M059J (cell line): ENCODE measurements at places on chromosomes 16 and 17. TPM values are rescaled to one million over a fixed set of nuclear protein-coding genes. Genes with fewer than 3 reads are reported as not detected.

TM4SF5 gene
- not detected in 2 replicates for total RNA-seq

- DNase-seq: no peak
Observed at GRCh38 chr17:75979705-75980187, 706 bp downstream of the TEN1 start.

GRCh38 chr16:20610892-20611349 lies 34.8 kb upstream of the ACSM2B start:
- DNase-seq: no peak

- DNase-seq: peak; percentile 86
Observed at GRCh38 chr16:11135464-11135973, 120.5 kb downstream of the SOCS1 start.

DNA sequence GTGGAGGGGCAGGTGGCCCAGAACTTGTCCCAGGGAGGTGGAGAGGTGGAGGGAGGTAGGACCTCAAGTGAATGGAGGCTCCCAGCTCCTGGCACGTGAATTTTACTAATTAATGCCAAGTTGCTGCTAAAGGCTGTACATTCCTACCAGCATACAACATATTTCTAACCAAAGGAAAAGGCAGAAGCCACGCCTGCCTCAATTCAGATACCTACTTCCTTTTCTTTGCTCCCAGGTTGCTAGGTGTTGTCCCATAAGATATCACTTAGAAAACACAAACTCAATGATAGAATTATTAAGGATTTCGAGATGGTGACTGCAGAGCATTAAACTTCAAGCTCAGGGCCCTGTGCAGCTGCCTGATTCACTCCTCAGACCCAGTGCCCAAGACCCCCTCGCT lies 20.5 kb upstream of the SMPD3 start:
- DNase-seq: no peak

DNA sequence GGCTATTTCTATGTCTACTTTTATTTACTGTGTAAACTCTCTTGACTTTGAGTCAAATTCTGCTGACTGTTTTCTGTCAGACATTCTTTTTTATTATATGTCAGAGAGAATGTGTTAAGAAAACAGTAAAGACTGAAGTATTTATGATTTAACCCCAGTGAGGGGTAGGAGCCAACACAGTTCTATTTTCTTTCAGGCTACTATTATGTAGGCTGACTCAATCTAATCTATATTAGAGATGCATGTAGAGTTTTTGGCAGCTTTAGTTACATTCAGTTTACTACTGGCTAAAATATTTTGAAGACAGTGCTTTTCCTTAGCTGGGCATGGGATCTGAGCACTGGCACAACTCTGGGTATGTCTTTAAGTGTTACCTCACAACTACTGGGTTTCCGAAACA lies 1108.0 kb downstream of the CDH11 start:
- no peak for DNase-seq

- DNase-seq: no peak
Observed at GRCh38 chr16:2853531-2854073, 4.4 kb downstream of the PRSS22 start.

- DNase-seq: no peak
Observed at GRCh38 chr17:61057257-61057656, 342.4 kb upstream of the TBX2 start.

CA5A gene
- not detected in 2 replicates for total RNA-seq

SLC6A2 gene
- total RNA-seq: not detected in 2 replicates

DNA sequence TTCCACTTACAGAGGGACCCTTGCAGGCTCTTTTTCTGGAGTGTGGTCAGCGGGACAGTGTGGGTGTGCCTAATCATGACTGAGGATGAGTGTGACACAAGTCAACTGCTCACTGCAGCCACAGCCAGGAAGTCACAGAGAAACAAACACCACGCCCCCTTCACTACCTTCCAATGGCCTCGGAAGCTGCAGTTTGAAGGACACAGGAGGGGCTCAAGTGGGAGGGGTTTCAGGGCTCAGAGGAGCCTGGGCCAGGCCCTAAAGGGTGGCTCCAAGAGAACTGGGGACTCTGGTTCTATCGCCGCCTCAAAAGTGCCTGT lies 116.2 kb upstream of the SDK2 start:
- no peak for DNase-seq

- no peak for DNase-seq
Observed at GRCh38 chr17:29885031-29885640, 44.9 kb downstream of the SSH2 start.

B4GALNT2 gene
- not detected in 2 replicates for total RNA-seq

- no peak for DNase-seq
Observed at GRCh38 chr17:73952480-73953205, 250.8 kb upstream of the RPL38 start.

KCNH4 gene
- total RNA-seq: not detected in 2 replicates

YBX2 gene
- total RNA-seq: 0.39 and 0.79 TPM in 2 replicates

DNA sequence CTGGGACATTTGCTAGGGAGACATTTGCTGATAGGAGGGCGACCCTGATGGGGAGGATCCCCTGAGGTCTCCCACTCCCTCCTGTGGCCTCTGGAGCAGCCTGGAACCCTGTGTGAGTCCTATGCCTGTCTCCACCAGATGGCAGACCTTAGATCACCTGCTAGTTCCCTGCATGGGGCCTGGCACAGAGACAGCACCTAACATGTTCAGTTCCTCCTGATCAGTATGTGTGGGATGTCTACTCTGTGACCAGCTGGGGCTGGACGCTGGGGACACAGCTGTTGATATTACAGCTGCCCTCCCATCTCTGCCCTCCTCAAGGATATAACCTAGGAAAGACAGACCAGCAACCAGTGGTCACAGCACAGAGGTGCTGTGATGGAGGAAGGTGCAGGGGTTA lies 1.1 kb upstream of the ADCY7 start:
- DNase-seq: peak; percentile 38
